Cardiac fibroblast (primary cell): ENCODE measurements at places on chromosomes 7 and 10.
A peak's percentile ranks its signal among the peaks of the same experiment; 100 is the strongest.

GRCh38 chr10:104807581-104808310 is 166.7 kb downstream of the SORCS3 start:
- DNase-seq, result no peak

DNA sequence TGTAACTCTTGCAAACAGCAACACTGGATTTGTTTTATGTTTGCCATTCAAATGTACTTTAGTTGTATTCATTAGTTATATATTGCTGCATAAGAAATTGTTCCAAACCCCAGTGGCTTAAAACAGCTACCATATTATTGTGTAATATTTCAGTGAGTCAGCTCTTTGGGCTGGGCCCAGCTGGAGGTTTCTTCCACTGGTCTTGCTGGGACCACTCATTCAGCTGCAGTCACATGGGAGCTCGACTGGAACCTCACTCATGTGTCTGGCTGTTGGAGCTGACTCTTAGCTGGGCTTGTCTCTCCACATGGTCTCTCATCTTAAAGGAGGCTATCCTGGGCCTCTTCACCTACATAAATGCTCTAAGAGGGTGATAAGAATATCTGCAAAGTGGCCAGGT is 23.2 kb upstream of the PIP4K2A start:
- peak; percentile 58 for DNase-seq

DNA sequence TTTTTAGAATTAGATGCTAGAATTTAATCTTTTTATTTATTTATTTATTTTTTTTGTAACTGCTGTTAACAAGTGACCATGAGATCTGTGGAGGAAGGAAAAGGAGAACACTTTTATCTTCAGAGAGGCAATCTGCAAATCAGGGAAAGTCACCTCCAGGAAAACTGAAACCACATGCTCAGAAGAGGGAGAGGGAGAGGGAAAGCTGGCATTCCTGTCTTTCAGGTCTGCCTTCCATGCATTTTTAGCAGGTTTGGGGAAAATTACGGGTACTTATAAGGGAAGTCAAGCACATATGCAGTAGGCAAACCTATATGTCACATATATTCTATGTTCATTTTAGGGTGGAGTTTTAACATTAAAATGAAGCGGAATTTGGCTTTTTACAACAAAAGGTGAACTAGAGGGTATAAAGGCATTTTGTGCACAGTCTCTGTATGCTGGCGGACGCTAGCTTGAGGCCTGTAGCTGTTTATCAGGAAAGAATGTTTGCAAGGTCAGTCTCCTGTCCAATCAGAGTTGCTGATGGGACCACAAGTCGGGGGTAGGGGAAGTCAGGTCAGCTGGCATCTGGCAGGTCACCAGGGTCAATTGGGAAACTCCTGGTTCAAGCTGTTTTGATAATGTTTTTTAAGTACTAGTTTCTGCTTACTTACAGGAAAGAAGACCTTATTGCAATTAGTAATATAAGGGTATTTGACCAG is 333.5 kb downstream of the GPR158 start:
- no peak for DNase-seq

- peak; percentile 40 for DNase-seq
These were observed 54.3 kb upstream of the KCND2 start for GRCh38 chr7:120218712-120219111.

DNA sequence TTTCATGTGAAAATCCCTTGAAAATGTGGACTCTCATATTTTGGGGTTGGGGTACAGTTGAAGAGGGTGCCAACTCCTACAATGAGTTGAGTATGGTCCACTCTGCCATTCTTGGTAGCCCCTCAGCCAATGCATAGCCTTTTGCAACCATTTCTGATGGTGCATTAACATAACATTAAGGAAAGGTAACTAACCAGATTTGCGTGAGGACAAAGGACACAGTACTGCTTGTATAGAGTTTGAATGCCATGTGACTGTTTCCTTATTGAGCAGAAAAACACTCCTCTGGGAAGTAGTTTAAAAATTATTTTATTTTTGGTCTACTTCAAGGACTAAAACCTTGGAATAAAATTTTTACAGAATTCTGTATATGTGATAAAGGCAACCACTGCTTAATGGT is 107.9 kb downstream of the HIBADH start:
- DNase-seq, result no peak

DNA sequence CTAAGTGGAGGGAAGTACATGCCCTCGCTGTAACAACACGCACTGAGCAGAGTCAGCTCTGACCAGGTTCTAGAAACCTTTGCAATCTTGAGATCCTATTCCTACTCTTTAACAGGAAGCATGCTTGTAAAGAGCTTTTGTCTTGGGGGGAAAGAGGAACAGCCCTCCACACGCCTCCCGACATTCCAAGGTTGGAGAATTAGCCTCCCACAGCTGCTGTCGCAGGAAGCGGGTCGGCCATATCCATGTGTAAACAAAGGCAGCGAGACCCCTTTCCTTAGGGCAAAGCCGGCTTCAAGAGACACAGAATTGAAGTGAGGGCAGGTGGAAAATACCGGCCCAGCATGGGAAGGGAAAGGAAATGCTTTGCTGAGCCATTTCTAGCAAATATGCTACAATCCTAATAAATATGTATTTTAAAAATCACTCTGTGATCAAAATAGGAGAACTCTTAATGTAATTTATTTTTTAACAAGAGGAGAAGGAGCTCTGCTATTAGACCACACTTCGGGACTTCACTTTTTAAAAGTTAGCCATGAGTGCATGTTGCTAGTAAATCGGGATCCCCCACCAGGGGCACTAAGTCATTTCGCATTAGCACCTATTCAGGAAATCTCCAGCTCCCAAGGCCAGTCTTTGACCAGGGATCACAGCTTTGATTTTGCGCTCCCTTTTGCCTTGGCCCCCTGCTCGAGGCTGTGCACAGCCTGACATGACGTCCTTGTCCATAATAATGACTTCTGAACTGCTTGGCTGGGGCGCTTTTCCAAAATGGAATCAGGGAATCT is 55.9 kb downstream of the FAM204A start:
- no peak for DNase-seq

DNA sequence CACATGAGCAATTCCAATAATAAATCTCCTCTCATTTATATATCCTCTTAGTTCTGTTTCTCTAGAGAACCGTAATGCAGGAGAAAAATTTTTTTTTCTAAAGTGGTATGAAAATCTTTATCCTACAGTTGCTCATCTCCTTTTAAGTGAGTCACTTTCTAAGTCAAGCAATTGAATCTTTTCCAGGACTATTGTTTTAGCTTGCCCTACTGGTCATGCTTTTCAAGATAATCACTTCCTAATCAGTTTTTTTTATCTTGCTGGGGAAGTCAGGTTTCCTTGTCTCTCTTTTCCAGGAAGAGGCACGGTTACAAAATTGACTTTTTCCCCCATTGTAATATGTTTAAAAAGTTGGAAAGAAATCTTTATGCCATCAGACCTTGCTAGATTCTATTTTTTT is 44.0 kb downstream of the INPP5F start:
- DNase-seq, result peak; percentile 71
